ENCODE measurements at places on chromosomes 6 and 20.

GRCh38 chr6:56244528-56245253 is 2.7 kb downstream of the COL21A1 start:
- DNase-seq = no peak

DNA sequence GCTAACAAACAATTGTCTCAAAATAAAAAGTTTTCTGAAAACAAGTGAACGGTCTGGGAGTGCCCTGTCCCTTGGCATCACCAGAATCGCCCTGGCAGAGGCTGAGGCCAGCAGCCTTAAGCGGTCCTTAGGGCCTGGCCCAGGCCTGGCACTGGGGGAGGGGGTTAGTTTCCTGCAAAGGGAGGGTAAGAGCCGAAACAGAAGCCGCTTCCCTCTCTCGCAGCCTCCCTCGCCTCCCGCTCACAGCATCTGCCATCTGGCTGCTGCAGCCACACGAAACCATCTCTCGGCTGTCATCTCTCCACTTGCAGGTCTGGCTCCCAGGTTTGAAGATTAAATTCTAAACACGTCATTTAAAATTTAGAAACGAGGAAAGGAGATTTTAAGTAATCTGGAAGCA is 31.5 kb downstream of the PMEPA1 start:
- no peak for DNase-seq

DNA sequence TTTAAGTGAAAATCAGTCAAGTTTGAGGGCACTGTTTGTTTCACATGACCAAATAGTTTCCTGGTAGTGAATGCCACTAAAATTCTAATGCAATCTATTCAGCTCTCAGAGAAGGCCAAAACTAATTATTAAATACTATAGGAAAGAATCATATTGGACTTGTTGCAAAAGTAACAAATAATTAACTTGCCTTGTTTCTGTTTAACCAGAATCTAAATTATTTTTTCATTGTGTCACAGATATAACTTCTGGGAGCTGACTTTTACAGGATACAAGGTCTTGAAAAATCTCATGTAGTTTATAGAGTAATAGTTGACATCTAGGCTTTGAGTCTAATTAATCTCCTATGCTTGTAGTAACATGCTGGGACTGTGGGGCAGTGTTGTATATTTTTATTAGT is 44.5 kb downstream of the PRSS35 start:
- no peak for DNase-seq

GRCh38 chr6:84467296-84467695 is 239.9 kb upstream of the CEP162 start:
- DNase-seq = no peak

- DNase-seq = no peak
These were observed 20.7 kb downstream of the METTL24 start for GRCh38 chr6:110337486-110337885.

DNA sequence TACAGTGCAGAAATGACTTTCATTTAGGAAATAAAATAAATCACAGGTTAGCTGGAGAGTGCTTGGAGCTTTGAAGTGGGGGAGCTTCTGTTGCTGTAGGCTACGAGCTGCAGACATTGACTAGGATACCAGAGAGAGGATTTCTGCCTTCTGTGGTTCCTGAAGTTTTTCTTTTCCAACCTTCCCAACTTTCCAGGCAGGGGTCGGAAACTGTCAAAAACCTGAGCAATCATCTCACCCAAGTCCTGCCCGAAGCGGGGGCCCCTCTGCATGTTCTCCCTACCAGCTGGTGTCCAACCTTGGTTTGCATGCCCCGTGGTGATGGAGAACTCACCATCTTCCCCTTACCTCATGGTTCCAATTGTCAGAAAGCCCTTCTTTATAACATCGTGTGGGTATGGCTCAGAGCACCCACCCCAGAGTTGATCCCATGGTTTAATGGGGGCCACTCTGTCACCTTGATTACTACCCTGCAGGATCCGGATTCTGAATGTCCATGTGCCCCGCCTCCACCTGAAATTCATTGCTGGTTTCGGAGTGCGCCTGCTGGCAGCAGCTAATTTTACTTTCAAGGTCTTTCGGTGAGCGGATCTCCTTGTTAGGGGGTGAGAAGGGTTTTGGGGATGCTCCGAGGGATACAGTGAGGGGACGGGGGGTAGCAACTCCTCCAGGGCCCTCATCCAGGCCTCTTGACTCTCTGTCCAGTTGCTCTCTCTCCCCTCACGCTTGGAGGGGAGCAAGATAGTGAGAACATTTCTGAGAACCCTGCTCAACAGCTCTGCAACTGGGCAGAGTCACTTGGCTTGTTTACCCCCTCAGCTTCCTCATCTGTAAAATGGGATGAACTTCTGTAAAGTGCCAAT is 5.1 kb downstream of the BPIFB2 start:
- peak; percentile 53 for DNase-seq
